Stimulated activated CD8-positive, alpha-beta memory T cell treated with anti-CD3 and anti-CD28 coated beads, Interleukin-7, amount 100 ng/mL, for 1 hour (primary cell): ENCODE measurements at places on chromosomes 3 and 15.

DNA sequence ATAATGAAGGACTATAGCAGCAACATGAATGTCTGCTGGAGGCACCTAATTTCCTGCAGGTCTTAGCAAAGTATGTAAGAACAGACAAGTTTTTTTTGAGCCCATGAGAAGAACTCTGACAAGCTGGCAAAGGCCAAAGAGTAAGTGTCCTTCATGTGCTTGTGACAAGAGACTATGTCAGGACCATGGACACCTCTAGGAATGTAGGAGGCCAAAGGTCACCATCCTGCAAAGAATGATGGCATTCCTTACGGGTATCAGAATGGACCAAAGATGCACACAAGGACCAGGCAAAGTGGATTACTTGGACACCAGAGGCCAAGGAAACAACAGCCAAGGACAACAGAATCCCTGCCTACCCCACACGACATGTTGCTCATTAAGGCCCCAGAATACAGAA, 858.5 kb upstream of the CFAP20DC start:
- no peak for DNase-seq

- DNase-seq, result no peak
These were observed 323.0 kb downstream of the LPP start for GRCh38 chr3:188476935-188477334.

- DNase-seq, result no peak
These were observed 13.3 kb downstream of the GYG1 start for GRCh38 chr3:149004622-149005021.

GRCh38 chr3:25229586-25229985, 198.5 kb upstream of the RARB start:
- DNase-seq, result no peak

DNA sequence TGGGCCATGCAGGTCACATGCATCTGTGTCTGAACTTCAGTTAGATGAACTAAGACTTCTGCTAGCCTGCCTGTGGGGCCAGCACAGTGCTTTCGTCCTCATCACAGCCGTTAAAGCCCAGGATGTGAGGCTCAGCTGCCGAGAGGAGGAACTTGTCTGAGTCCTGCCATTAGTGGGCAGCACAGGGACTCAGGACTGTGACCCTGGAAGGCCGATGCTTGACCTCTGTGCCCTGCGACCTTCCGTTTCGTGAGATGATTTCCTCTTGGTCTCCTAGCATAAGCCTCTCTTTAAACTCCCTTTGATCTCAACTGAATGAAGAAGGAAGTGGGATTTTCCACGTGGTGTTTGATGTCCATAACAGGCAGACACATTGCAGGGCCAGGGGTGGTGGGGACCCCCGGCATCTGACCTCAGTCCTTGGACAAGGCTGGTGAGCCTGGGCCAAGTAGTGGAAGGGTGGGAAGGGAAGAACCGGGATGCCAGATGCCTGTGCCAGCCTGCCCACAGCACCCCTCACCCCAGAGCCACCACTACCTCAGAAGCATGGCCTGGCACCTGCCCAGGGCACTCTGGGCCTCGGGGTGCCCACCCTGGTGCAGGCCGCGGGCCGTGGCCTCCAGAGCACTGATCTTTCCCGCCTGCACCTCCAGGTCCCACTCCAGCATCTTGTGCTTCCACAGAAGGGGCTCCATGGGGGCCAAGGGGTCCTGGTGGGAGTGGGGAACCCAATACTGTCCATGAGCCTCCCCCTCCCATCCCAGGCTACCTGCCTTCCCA, 21.6 kb downstream of the PLA2G4B start:
- no peak for DNase-seq

GRCh38 chr3:97983933-97984491, 11.8 kb upstream of the RIOX2 start:
- DNase-seq, result no peak

- DNase-seq, result no peak
These were observed 38.0 kb upstream of the RFTN1 start for GRCh38 chr3:16551342-16551976.

- DNase-seq, result no peak
These were observed 1.9 kb upstream of the RMDN3 start for GRCh38 chr15:40756938-40757337.

- DNase-seq, result no peak
These were observed 457.1 kb downstream of the NTRK3 start for GRCh38 chr15:87799428-87799827.
